Activated CD8-positive, alpha-beta T cell treated with anti-CD3 and anti-CD28 coated beads, Interleukin-2, amount 10 ng/mL, durations not matched to agents 7 days and 5 days (primary cell): ENCODE measurements at places on chromosomes 4 and X. TPM values are rescaled to one million over a fixed set of nuclear protein-coding genes. Genes with fewer than 3 reads are reported as not detected.

PARM1 gene
- total RNA-seq: not detected

SYP gene
- total RNA-seq: 2.6 TPM

CAPN6 gene
- total RNA-seq: not detected

NALF2 gene
- not detected for total RNA-seq

CENPE gene
- total RNA-seq: 69.6 TPM

FAM9B gene
- total RNA-seq: not detected

FANCB gene
- total RNA-seq: 12.8 TPM

HAUS3 gene
- total RNA-seq: 25.8 TPM

SPIN4 gene
- total RNA-seq: 13.8 TPM

CLCN4 gene
- total RNA-seq: not detected

FGFR3 gene
- 0.37 TPM for total RNA-seq

PNCK gene
- total RNA-seq: 0.16 TPM

GPC4 gene
- total RNA-seq: not detected

ELK1 gene
- total RNA-seq: 58.7 TPM

EDA2R gene
- total RNA-seq: 2.7 TPM

CSAG3 gene
- not detected for total RNA-seq

TMEM150C gene
- not detected for total RNA-seq

CLIC2 gene
- not detected for total RNA-seq

DDIT4L gene
- not detected for total RNA-seq

CCDC149 gene
- not detected for total RNA-seq

DMRTC1 gene
- total RNA-seq: not detected

NDST3 gene
- not detected for total RNA-seq

SPACA5 gene
- not detected for total RNA-seq

MAGEB1 gene
- total RNA-seq: not detected

PLXNB3 gene
- 0.83 TPM for total RNA-seq

TFDP3 gene
- not detected for total RNA-seq

SMR3A gene
- total RNA-seq: not detected

GLRA2 gene
- total RNA-seq: not detected

S100P gene
- 8.5 TPM for total RNA-seq

HOPX gene
- total RNA-seq: 67.4 TPM

MAGEA1 gene
- not detected for total RNA-seq

CENPVL3 gene
- not detected for total RNA-seq

ADH4 gene
- total RNA-seq: not detected

METTL14 gene
- total RNA-seq: 46.2 TPM

TKTL2 gene
- not detected for total RNA-seq

CXCL11 gene
- total RNA-seq: not detected

HGFAC gene
- total RNA-seq: not detected
